Lung microvascular endothelial cell (primary cell): ENCODE measurements at places on chromosomes 3 and 15. TPM values are rescaled to one million over a fixed set of nuclear protein-coding genes. Genes with fewer than 3 reads are reported as not detected.

- no peak for DNase-seq
Observed at GRCh38 chr3:46095307-46095706, 68.0 kb upstream of the XCR1 start.

Gene DNAJA4
- 1.1 and 1.6 TPM in 2 replicates for total RNA-seq

Gene FHIT
- total RNA-seq = 0.22 and 0.79 TPM in 2 replicates

GRCh38 chr3:124217542-124217941, 225.6 kb upstream of the ROPN1 start:
- peak; percentile 78 for DNase-seq

Gene TM6SF1
- 30.9 and 51.6 TPM in 2 replicates for total RNA-seq

Gene TF
- 0.20 TPM in 1 of 2 replicates, not detected in the other for total RNA-seq

DNA sequence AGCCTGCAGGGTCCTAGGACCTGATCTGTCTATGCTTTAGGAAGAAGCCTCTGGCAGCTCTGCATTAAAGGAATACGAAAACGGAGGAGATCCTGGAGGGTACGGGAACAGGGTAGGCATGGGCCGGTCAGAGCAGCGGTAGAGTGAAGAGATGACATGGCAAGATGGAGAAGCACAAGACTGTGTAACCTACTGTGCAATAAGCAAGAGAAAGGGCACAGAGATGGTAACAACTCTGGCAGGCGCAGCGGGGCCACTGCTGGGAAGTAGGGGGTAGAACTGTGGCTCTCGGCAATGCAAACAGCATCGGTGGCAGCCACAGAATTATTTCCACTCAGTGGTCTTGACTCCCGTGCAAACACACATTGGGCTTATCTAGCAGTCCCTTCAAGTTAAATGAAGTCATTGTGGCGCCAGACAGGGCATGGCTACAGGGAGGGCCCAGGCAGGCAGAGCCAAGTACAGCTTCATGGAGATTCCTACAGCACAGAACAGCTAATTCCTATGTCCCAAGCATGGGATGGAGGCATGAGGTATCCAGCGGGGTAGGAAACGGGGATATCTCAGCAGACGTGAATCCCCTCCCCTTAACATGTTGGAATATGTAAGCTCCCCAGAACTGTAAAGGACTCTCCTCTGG, 28.8 kb downstream of the WHAMM start:
- no peak for DNase-seq

Gene GOLGA8T
- total RNA-seq = under 0.01 TPM in 1 of 2 replicates, not detected in the other

Gene SHC4
- under 0.01 and 0.22 TPM in 2 replicates for total RNA-seq

- DNase-seq = no peak
Observed at GRCh38 chr15:68655686-68656437, 77.1 kb downstream of the CORO2B start.

DNA sequence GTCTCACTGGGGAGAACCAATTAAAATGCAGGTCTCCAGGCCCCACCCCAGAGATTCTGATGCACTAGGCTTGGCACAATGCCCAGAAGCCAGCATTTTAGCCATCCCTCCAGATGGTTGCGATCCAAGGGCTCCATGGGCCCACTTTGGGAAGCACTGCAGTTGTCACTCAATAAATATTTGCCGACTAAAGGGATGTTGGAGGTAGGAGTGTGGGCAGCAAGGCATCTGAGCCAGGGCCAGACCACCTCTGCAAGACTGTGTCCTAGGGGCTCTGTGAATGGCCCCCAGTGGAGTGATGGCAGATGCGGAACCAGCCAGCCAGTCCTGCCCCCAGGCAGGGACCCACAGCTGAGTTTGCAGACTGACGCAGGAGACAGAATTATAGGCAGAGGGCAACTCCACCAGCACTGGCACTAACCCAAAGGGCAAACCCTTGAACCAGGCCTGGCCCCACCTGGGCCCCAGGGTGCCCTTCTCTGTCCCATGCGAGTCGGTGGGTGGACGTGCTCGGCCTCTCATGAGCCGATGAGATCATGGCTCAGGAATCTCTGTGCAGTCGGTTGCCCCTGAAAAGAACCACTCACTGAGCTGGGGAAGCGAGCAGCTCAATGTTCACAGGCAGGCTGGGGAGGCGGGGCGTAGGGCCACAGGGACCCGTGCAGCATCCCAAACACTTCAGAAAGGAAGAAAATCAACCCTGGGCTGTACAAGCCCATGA, 49.7 kb downstream of the SEMA5B start:
- DNase-seq = no peak

Gene IQCB1
- 4.6 and 6.2 TPM in 2 replicates for total RNA-seq

Gene XCR1
- not detected in 2 replicates for total RNA-seq

Gene NLGN1
- total RNA-seq = 0.20 and 0.65 TPM in 2 replicates

DNA sequence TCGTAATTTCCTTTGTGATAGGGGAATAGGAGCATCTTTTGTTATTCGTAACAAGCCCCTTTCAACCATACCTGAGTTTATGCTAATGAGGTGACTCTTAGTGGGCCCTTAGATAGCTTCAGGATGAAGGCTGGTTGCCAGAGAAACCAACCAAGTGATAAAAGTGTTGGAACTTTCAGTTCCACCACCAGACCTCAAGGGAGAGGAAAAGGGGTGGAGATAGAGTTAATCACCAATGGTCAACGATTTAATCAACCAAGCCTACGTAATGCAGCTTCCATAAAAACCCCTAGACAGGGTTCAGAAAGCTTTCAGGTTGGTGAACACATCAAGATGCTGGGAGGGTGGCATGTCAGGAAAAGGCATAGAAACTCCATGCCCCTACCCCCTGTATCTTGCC, 33.0 kb downstream of the HERC1 start:
- no peak for DNase-seq

Gene TFDP2
- 13.3 and 14.7 TPM in 2 replicates for total RNA-seq

Gene ERICH6
- total RNA-seq = not detected in 2 replicates

GRCh38 chr3:87674397-87675161, 384.2 kb downstream of the CGGBP1 start:
- DNase-seq = no peak

DNA sequence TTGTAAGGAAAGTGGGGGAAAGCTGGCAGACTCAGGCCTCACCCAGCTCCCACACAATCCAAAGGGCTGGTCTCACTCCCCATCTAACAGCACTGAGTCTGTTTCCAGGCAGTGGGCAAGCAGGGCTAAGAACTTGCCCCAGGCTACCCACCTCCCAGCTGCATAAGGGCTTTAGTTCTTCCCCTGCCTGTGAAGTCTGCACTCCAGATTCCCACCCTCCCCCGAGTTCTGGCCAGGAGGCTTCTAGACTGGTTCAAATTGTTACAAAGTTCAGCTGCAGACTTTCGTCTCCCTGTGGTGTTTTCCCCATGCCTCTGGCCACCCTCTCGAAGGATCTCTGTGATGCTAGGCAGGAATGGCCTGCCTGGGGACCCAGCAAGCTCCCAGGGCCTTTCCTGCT, 11.2 kb downstream of the EHHADH start:
- DNase-seq = no peak
